ENCODE measurements at places on chromosomes 6 and 20.

DNA sequence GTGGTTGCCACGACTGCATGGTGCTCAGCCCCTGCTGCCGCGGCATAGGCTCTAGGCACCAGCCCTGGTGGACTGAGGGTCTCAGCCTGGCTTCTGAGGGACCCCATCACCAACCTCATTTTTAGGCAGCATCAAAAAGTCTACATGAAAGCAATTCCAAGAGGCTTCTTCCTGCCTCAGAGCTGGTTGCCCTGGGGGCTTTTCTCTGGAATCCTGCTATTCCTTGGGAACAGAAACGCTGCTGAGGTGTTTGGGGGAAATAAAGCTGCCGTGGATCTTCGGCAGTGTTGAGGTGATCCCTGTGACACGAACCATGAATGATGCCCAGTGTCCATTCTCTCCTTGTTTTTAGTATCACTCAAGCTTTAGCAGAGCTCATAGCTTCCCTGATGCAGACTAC lies 148.4 kb upstream of the LRFN2 start:
- DNase-seq: no peak

DNA sequence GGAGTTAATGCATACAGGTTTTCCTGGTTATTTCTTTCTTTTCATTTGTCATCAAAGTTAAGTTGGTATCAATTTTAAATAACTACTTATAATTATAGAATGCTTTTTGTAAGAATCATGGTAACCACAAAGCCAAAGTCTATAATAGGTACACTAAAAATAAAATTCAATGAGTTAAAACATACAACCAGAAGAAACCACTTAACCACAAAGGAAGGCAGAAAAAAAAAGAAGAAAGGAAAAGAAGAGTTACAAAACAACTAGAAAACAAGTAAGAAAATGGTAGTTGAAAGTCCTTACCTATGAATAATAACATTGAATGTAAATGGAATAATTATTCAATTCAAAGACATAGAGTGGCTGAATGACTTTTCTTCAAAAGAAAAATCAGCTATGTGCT lies 45.6 kb downstream of the THBS2 start:
- no peak for DNase-seq

GRCh38 chr6:2029130-2029794 lies 216.1 kb downstream of the GMDS start:
- DNase-seq: no peak

DNA sequence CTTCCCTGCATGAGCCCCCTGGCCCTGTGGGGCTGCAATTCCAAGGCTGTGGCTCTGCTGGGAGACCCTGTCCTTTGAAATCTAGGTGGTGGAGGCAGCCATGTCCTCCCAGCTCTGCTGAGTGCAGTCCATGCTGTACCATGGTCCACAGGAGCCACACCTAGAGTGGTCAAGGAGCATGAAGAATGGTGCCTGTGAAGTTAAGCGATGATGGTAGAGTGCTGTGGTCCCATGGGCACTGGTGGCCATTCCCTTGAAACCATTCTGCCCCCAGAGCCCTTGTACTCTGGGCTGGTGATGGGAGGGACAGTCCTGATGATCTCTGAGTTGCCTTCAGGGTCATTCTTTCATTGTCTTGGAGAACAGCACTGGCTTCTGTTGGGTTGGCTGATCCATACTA lies 55.3 kb downstream of the EFCAB8 start:
- DNase-seq: no peak

DNA sequence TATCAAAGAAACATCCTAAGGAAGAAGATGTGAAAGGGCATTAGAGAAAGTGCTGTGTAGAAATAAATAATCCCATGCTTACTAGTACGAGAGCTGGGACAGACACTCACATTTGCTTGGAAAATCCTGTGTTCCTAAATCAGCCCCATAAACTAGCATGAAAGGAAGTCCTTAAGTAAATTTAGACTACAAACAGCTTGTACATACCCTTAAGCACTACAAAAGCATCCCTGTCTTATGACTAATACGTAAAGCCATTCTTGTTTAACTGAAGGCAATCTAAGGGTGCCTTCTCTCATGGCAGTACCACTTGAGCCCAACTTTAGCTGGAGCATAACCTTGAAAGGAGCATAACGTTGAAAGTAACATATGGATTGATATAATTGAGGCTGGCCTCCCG lies 15.4 kb upstream of the FOXQ1 start:
- no peak for DNase-seq
